ENCODE measurements at places on chromosomes 7 and 10.

DNA sequence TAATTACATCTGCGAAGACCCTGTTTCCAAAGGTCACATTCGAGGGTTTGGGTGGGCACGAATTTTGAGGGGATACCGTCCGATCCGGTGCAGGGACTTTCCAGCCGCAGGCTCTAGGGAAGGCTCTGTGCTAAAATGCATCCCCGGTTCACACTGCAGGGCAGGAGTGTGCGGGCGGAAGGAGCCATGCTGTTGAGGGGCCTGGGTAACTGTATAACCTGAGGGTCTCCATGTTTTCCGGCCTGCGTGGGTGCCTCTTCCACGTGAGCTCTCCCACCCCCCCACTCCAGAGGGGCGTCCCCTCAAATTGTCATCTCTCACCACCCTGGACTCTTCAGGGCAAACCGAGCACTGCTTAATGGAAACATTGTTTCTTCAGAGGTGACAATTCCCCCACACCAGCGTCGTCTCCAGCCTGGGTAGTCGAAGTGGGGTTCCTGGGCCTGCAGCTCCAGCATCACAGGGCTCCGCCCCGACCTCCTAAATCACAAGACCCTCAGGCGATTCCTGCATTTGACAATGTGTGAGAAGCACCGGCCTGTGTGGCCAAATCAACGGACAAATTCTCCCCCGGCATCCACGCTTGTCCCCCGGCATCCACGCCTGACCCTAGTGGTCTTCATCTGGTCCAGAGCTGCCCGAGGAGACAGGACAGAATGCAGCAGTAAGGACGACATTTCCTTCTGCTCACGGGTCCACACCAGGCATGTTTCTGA is 51.2 kb downstream of the FOXL3 start:
- no peak for DNase-seq

DNA sequence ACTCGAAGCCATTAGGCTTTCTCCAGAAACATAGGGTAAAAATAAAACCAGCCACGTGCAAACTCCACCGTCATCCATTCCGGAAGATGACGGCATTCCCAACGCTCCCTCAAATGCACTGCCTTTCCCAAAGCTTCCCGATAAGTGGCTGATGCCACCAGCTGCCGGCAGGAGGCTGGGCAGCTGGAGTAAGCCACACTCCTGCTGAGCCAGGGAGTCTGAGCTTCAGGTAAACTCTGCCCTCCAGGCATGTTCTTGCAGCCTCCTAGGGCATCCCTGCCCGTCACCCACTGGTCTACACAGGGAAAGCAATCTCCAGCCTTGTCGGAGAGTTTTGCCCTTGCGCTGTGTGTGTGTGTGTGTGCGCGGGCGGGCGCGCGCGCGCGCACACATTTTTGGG is 40.5 kb upstream of the TMEM273 start:
- no peak for DNase-seq

GRCh38 chr7:92691578-92691977 is 101.4 kb upstream of the FAM133B start:
- no peak for DNase-seq

- no peak for DNase-seq
These were observed 22.6 kb downstream of the AQP1 start for GRCh38 chr7:30934225-30934624.

DNA sequence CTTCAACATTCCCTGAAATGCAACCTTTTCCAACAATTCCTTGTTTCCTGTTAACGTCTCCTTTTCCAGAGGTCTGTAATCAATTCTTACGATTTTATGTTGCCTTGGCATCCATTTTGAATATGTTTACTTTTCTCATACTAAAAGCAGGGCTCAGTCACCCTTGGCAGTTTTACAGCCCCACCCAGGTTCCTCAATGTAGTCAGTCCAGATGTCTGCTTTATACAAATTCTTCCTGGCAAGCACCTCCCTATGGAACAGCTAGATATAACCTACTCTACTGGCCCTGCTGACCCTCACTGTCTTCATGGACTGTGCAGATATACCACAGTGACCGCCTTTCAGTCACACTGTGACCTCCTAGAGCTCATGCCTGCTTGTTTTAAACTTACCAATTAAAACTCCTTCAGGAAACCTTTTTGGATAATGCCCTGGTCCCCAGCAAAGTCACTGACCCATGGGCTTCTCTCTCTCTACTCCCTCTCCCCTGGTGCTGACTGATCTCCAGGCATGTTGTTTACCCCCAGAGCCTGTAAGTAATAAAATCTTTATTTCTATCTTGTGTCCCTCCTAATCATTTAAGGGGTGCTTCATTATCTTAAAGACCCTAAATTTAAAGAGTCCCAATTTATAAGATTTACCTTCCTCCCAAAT is 147.1 kb upstream of the STEAP1 start:
- DNase-seq: no peak

DNA sequence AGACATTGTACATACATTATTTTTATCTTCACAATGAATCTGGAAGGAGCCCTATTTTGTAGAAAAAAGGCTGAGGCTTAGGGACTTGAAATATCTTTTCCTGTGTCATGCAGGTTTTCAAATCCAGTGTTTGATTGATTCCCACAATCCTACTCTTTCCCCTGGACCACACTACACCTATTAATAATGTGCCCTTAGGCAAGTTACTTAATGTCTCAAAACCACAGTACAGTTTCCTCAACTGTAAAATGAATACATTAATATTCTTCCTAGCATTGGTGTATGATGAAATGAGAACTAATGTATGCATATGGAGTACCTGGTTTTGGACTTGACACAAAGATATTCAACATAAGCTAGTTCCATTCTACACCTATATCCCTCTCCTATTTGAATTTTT is 313.3 kb upstream of the SP8 start:
- no peak for DNase-seq

- DNase-seq: no peak
These were observed 30.4 kb downstream of the CSTF2T start for GRCh38 chr10:51669041-51669440.

All from head of caudate nucleus (tissue), 42 donors.